Activated gamma-delta T cell treated with anti-CD3 and anti-CD28 coated beads, Interleukin-2, amount 50 U/mL, for 16 hours (primary cell): ENCODE measurements at places on chromosomes 7 and 10.

GRCh38 chr7:20482071-20482470 lies 133.4 kb upstream of the ABCB5 start:
- DNase-seq = no peak

- no peak for DNase-seq
These were observed 319.7 kb downstream of the HPSE2 start for GRCh38 chr10:98915911-98916310.

- DNase-seq = no peak
These were observed 23.8 kb downstream of the CROT start for GRCh38 chr7:87369216-87369615.

DNA sequence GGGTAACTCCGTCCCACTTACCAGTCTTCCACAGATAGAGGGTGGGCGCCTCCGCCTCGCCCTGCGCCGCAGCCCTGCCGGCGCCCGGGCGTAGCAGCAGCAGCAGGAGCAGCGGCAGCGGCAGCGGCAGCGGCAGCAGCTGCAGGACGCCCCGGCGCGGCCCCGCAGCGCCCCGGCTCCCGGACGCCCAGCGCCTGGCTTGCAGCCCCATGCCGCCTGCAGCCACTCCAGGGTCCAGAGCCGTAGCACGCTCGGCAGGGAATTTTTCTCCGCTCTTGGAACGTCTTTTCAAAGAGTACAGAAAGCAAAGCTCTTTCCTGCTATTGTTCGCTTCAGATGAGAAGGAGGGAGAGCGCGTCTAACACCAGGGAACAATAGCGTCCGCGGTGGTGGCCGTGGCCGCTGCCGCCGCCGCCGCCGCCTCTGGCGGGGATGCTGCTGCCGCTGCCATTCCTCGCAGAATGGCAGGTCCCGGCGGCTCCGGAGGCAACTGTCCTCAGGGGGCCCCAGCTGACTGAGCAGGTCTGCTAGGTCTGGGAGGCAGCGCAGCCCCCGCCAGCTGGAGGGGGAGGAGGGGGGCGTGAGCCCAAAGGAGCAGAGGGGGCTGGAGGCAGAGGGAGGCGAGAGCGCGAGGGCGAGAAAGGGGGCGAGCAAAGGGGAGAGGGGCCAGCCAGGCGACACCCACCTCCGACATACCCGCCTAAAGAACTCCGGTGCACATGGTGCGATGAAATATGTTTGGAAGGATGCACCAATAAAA lies at the start of gene THSD7A:
Gene THSD7A (minus strand): TSS at position 463 of the 760 bp plus-strand sequence. CDS start 252 bp downstream, at position 211.
- DNase-seq = no peak

DNA sequence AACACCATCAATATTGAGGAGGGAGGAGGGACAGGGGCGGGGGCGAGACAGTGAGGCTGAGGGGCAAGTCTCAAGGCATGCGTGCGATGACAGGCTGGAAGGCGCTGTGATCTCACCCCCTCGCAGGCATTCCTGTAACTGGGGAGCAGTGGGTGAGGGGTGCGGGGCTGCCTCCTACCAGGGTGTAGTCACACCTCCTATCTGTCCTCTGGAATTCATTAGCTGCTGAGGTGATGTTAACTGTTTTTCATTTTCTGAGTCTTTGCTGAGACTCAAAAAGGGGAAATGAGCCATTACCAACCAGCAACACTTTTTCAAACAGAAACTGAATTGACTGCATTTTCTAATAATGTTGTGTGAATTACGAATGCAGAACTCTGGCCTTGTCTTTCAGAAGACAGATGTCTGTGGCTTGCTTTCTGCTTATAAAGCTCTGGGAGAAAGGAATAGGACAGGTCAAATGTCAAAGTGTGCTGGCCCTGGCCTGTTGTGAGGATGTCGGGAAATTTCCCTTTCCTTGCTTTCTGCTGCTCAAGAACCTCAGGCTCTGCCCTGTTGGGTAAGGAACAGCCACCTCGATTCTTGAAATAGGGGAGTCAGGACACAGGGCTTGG lies 23.7 kb upstream of the CDH23 start:
- DNase-seq = no peak

DNA sequence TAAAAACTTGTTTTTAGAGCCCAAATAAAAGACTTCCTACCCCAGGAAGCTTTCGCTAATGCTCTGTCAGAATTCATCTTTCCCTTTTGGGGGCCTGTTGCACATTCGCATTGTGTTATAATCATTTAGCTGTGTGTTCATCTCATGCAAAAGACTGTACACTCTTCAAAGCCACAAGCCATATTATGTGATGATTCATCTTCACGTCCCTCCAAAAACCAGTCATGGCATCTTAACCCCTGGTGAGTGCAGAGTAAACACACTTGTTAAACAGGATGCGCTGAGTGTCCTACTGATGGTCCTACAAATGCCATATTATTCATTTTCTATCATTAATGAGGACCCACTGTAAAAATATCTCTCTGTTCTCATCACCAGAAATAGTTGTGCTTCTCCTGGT lies 235.4 kb downstream of the KIAA1217 start:
- no peak for DNase-seq

DNA sequence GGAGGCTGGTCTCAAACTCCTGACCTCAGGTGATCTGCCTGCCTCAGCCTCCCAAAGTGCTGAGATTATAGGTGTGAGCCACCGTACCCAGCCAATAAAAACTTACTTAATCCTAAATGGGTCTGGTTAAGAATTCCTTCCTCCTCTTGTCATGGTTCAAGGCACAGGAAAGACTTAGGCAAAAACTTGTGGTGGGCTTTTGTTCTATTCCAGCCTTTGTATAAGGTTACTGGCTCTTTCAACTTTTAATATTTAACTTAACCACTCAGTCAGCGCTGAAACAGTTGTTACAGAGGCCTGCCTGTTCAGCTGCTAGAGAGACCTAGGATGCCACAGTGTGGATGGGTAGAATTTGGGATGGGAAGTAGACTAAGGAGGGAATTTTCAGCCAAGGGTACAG lies 28.1 kb upstream of the GARS1 start:
- DNase-seq = no peak

GRCh38 chr10:121559326-121560026 lies 38.8 kb downstream of the FGFR2 start:
- DNase-seq = no peak

DNA sequence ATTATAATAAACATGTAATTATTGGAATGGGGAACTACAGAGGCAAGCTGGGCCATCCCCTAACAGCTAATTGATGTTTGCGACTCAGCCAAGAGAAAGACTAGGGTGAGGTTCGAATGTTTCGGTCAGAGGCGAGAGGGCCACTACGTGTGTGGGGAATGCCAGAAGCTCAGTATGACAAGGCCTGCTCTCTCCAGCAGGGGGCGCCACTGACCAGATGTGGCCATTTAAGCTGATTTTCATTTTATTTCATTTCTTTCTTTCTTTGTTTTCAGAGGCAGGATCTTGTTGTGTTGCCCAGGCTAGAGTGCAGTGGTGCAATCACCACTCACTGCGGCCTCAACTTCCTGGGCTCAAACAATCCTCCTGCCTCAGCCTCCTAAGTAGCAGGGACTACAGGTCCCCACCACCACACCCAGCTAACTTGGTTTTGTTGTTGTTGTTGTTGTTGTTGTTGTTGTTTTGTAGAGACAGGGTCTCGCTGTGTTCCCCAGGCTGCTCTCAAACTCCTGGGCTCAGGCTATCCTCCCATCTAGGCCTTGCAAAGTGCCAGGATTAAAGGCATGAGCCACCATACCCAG lies 38.1 kb downstream of the TMEM130 start:
- DNase-seq = peak; percentile 8

DNA sequence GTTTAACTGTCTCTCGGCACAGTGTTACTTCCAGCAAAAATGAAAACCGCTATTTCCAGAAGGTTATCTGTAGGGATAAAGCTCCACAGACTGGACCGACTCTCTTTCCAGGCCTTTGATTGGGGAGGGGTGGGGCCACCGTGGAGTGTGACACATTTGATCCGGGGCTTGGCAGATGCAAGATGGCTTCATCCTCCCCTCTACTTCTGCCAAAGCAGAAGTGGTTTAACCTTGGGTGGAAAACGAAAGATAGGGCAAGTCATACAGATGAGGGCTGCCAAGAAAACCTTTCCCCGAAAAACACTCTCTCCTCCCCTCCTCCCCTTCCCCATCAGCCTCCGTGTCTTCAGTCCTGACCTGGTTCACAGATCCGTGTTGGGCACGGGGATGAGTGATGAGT lies 139.7 kb upstream of the SH2B2 start:
- no peak for DNase-seq

GRCh38 chr7:80883154-80884025 lies 35.5 kb downstream of the SEMA3C start:
- DNase-seq = no peak

DNA sequence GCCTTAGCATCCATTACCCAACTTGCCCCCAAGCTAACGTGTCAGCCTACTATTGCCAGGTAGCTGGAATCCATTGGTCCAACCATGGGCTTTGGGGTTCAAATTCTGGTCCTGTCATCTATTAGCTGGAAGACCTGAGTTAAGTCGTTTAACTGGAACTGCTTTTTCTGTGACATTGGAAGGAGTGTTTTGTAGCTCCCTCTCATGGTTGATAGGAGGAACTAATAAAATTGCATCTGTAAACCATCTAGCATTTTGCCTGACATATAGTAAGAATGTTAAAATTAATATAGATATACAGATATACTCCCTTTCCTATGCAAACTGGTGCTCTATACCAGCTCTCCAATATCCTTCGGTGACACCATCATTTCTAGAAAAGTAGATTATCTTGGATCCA lies 23.8 kb upstream of the SLF2 start:
- DNase-seq = no peak

DNA sequence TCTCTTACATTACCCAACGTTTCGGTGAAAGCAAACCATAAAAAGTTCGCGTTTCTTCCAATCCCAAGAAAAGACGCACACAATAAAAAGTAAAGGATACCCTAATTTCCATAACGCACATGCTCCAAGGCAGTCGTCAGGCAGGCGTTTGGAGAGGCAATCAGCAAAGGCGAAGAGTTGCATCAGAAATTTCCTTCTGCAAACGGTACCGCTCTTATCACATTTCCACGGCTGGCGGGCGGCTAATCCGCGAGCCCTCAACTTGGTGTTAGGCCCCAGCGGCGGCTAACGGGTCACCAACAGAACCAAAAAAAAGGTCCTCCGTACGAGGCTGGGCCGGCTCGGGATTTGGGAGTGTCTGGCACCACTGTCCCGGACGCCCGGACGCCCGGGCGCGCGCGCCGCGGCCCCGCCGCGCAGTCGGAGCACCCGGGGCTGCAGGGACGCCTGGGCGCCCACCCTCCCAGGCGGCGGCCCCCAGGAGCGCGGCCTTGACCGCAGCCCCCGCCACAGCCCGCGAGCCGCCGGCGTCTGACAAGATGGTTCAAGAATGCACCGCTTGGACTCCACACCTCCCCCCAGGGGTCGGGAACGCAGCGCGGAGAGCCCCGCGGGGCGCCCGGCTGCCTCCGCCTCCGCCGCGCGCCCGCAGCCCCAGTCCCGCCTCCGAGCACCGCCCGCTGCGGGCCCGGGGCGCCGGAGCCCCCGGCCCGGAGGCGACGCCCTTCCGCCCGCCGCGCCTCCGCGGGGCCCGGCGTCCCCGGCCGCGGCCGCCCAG lies 9.8 kb upstream of the GRB10 start:
- no peak for DNase-seq
